ENCODE measurements at places on chromosomes 12 and 14.
A peak's percentile ranks its signal among the peaks of the same experiment; 100 is the strongest.

GRCh38 chr12:47819138-47819895, 386 bp downstream of the HDAC7 start:
- DNase-seq: peak; percentile 45

DNA sequence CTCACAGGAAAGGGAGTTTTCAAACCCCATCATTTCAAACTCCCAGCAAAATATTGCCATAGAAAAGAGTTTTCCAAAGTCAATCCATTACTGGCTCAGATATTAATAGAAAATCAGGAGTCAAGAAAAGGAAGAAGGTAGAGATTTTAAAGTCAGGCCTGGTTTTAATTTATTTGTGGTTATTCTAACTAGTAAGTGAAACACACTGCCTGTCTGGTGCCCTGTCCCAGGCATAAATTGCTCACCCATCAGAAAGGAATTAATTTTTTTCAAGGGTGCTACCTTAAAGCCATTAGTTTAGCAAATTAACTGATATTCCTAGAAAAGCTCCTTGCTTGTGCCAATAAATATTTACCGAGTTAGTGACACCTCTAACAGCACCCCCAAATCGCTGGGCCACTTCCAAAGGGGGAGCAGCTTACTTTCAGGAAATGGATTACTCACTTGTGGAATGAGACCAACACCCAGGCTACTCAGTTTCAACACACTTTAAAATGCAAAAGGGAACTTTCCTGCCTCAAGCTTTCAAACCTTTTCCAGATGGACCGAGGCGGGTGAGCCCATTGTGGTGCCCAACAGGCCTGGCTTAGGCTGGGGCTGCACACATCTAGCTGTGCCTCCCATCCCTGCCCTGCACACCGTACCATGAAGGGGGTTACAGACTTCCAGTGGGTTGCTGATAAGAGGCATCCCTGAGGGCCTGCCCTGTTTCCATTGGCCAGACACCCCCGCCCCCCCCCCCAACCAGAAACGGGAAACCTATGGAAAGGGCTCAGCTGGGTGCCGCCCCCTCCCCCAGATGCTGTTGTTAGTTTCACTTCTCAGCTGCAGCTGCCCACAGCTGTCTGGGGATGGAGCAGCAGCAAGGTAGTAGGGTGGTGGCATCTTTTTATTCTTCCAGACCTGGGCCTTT, 117.2 kb downstream of the SAMD4A start:
- peak; percentile 76 for DNase-seq

GRCh38 chr14:89649451-89650075, 232.5 kb upstream of the FOXN3 start:
- no peak for DNase-seq

DNA sequence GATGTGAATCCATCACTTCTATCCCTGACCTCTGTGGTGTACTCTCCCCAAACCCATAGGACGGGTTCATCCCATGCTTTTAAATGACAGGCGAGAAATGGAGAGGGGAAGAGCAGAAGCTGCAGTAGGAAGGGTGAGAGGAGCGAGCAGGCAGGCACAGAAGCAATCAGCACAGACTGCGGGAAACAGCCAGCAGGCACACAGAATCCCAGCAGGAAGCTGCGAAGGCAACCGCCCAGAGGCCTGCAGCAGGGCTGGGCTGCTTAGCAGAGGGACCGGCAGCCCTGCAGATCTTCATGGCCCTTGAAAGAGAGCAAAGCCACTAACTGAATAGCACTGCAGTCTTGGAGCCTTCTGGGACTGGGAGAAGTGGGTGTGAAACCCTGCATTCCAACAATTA, 287.0 kb upstream of the FKBP4 start:
- no peak for DNase-seq

- DNase-seq: no peak
Measured at GRCh38 chr12:71236133-71236660, 78.4 kb upstream of the TSPAN8 start.

- DNase-seq: peak; percentile 72
Measured at GRCh38 chr12:79737875-79738718, 47.3 kb upstream of the PAWR start.

DNA sequence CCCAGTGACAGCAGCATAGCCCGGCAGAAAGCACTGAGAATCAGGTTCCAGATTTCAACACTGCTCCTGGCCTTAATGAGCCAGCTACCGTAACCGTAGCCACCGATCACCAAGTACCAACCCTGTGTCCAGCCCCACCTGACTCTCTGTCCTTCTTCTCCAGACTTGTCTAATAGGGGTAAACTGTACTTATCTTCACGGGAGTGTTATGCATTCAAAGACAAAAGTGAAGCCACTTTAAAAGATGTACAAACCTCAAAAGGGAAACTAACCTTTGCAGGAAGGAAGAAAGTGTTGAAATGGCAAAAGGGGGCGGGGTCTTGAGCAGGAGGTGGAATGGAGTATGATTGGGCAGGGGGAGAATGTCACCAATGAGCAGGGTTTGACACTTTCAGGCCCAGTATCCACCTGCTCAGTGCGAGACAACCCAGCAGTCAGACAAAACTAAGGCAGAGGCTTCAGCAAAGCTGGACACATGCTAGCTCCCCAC, 226.1 kb downstream of the CHST11 start:
- DNase-seq: no peak

DNA sequence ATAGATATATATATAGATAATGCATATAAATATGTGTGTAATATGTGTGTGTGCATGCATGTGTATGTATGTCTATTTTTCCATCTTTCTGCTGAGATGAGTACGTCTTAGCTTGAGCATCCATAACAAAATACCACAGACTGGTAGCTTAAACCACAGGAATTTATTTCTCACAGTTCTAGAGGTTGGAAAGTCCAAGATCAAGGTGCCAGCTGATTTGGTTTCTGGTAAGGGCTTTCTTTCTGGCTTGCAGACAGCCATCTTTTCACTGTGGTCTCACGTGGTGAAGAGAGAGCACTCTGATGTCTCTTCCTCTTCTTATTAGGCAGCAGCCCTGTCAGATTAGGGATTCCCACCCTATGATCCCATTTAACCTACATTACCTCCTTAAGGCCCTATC, 47.3 kb downstream of the ACSM4 start:
- no peak for DNase-seq

DNA sequence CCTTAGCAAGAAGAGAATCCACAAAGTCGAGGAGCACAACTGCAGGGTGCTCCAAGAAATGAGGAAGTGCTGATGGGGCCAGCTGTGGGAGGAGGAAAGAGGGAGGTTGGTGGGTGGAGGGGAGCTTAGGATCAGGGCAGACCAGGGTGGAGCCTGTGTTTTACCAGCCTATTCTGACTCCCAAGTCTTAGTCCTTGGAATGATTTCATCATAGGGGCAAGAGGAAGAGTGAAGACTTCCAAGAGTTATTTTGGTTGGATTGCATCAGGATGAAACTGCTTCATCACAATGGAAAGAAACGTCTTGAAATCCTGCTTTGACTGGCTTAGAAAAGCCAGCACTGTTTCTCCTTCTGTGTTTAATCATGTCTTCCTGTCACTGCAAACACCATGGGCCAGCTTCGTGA, 194.0 kb downstream of the DPF3 start:
- peak; percentile 70 for DNase-seq

Measured in mesenchymal stem cell (in vitro differentiated cells and primary cell).